ENCODE measurements at places on chromosomes 4 and X.
A peak's percentile ranks its signal among the peaks of the same experiment; 100 is the strongest.

- no peak for DNase-seq
These were observed 83.2 kb upstream of the FAT1 start for GRCh38 chr4:186806679-186807421.

GRCh38 chr4:113756005-113756410 is 5.5 kb downstream of the CAMK2D start:
- no peak for DNase-seq

GRCh38 chrX:25011589-25012432 is 4.0 kb downstream of the ARX start:
- DNase-seq = no peak

DNA sequence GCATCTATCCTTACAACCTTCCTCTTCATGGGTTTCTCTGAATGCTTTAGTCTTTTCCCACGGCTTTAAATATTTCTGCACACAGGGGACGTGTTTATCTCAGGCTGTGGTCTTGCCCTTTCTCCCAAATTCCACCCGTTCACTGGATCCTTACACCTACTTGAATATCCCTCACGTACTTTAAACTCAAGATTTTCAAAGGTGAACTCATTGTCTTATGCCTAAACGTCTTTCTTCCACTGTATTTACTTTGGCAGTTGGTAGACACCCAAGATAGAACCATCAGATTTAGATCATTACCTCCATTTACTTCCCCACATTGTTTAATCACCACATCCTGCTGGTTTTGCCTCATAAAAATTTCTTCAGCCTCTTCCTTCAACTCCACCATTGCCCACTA is 269.2 kb downstream of the CBLL2 start:
- DNase-seq = no peak

DNA sequence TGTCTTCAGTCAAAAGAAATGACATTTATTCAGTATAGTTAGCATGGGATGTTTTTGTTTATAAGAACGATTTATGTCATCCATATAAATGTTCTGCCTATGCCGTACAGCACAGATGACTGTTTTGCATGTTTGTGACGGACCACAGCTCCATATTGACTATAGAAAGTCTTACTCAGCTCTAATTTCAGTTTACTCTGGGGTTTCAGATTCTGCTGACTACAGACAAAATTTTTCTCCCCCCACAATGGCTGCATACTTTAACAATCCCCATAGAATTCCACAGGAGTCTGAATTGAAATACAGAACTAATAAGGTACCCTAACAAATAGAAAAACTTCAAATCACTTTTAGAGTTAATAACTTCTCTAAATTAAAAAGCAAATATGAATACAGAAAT is 191.0 kb downstream of the SCFD2 start:
- no peak for DNase-seq

DNA sequence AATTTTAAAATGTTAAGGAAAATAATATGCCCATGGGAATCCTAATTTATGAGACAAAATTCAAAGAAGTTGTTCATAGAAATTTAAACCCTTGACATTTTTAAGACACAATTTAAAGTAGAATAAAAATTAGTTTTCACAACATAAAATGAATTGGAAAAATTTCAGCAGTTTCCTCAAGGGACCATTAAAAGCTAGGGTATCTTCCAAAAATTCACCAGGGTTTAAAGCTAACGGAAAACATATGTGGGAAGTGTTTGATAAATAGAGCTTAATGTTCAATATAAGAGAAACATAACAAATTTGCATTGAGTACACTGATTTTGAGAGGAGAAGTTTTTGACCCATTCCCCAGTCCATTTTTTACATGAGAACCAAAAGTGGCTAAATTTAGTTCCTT is 228.9 kb upstream of the TTC29 start:
- no peak for DNase-seq

DNA sequence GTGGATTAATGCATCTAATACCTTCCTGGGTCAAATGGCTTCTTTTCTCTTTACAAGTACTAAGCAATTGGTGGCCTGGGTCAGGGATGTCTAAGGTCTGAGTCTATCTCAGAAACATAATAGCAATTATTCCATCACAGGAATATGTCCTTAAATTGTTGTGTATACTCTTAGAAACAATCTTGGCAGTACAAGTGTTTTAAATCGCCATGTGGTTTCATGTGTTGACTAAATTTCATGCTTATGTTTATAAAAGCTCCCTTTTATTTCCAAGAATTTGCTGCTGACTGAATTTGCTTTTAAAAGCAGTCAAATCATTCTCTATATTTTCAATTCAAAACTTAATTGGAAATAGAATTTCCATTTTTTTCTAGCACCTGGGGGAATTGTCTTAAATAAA is 125.3 kb upstream of the PACRGL start:
- no peak for DNase-seq

DNA sequence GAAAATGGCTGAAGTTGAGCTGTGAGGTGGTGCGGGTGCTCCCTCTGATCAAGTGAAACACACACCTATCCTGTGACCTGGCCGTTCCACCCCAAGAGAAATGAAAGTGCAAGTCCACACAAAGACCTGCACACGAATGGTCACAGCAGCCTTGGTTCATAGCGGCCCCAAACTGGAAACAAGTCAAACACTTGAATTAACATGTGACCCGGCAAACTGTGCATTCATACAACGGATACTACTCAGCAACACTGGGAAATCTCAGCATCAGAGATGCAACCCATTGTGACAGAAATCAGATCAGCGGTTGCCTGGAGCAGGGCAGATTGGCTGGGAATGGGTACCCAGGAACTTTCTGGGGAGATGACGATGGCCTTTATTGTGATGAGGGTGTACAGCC is 7.6 kb downstream of the G6PD start:
- DNase-seq = no peak

DNA sequence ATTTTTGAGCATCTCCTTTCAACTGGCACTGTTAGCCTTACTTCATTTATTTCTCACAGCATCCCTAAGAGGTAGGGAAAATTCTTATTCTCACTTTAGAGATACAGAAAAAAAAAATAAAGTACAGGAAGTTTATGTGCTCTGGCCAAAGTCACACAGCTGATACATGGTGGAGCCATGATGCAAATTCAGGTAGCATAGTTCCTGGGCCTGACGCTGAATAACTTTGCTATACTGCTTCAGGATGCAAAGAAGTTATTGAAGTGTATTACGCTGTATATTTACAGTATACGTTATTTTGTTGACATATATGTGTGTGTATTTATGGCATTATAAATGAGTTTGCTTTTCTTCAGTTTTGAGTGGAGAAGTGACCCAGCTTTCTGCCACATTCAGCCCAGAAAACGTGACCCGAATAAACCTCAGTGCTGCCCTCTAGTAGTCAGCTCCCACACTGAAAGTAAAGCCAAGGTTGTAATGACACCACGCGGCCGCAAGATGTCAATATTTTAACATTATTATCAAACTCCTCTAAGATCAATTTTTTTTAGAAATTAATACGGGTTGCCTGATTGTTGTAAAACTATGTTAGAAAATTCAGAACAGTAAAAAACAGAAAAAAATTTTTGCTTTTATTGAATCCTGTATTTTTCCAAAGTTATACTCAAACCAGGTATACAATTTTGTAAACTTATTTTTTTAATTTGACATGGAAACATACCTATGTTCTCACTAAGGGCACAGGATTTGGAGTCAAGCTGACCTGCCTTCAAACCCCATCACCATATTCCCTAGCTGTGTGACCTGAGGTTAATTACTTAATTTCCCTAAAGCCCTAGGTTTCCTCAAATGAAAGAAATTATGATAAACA is 3.8 kb upstream of the GUCY2F start:
- peak; percentile 24 for DNase-seq

DNA sequence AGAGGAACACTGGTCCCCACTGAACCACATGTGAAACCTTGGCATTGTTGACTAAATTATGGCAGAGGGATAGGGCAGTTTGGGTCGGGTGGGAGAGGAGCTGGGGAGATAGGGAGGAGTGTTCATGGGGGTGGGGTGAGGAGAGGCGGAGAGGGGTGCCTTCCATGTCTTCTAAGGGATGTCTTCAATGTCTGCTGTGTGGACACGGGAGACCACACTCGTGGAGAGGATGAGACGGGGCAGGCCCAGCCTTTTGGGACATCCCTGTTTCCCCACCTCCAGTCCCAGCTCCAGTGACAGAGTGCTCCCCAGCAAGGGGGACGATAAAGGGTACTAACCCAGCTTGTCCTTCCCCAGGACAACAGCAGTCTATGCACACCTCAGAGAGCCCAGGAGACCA is 146.4 kb upstream of the MAMLD1 start:
- no peak for DNase-seq

DNA sequence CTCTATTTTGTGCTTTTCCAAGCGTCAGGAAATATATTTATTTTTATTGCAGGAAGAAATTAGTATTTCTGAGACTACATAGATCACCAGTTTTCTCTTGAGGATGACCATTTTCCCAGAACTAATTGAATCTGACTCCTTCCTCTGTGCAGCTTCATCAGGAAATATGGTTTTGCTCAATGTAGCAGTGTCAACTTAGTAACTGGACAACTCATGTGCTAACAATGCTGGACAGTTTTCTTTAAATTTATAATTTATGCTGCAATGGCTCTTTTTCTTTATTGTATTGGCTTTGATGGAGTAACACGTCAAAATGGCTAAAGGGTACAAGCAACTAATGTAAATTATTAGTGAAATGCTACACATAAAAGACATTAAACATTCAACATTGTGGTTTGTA is 531.5 kb downstream of the ANKRD50 start:
- DNase-seq = no peak

DNA sequence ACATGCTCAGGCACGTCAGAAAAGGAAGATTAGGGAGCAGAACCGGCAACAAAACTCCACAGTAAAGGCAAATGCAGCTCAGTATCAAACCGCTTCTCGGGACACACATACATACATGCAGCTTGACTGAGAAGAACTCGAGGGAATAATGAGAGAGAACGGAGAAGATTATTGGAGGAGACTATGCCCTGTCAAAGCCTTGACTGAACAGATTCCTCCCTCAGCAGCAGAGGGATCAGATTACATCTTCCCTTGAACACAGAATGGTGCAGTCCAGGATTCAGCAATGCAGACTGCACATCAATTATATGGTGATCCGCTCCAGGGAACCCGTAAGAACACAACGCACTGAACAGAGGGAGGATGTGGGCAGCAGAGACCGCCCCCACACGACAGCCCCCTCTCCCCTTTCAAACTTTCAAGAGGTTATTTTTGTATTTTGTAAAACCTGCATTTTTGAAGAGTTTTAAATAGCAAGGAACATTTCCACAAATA is 183.2 kb downstream of the FBXW7 start:
- no peak for DNase-seq

GRCh38 chr4:17921451-17921850 is 100.1 kb downstream of the LCORL start:
- DNase-seq = no peak

DNA sequence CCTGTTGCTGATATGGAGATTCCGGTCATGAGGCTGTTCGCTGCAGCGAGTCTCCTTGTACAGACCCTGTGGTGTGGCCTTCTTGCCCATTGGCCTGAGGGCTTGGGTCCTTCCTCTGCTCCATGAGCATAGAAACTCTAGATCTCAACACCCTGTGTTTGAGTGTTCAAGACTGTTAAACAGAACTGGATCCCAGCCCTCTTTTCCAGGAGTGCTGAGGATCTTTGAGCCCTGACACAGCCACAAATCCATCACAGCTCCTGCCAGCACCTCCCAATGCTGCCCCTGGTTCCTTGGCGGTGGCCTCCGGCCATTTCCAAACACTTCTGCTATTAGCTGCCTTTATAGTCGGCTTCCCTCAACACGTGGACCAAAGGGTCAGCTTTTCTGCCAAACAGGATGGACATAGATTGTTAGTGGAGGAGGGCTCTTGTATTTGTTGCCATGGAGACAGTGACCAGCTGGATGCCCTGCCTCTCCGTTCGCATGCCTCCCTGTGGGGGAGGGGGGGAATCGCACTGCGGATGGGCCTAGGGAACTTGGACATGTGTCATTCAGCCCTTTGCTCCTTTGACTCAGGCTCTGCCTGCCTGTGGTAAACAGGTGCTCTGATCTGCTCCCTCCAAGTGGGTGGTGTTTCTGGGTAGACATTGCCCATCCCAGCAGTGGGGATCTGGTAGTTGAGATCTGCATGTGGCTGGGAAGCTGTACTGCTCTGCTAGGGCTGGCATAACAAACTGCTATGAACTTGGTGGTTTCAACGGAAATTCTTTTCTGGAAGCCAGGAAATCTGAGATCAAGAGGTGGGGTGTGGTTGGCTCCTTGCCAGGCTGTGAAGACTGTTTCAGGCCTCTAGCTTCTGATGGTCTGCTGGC is 6.9 kb upstream of the WDR1 start:
- no peak for DNase-seq

DNA sequence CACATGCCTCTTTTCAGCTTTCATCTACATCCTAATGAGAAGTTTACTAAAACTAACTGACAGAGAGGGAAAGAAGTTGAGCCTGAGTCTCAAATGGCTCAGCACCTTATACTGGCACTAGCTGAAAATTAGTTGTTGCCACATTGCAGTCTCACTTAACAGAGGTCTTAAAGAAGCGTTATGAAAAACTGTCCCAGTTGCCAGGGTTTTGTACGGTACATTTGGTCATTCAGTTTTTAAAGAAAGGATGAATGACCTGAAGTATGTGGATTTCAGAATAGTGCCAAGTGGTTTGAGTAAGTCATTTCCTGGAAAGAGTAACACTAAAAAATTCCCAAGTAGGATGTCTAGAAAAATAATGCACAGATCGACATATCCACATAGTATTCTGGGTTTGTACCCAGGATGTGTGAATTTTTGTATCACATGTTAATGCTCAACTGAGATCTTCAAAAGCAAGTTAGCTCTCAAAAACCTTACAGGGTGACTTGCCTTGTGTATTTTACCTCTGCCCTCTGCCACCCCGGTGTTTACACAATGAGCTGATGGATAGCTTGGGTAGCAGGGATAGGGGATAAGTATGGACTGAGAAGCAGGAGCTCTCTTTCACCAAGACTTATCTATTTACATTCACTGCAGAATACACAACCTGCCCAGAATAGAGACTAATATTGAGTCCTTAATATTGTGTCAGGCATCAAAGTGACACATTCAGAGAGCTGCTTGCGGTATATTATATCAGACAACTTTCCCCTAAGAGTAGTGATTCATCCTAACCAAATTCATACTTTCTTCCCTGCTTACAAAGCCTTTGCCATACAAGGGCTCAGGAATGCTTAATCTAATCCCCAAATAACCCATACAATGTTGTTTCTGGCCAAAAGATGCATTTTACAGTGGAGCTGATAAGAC is 1075.7 kb upstream of the PABPC4L start:
- DNase-seq = no peak

- no peak for DNase-seq
These were observed 3.4 kb downstream of the PRPS2 start for GRCh38 chrX:12794654-12795053.

GRCh38 chr4:87007528-87008446 is 73.0 kb downstream of the AFF1 start:
- DNase-seq = no peak

GRCh38 chr4:158610790-158611189 is 60.9 kb downstream of the C4orf46 start:
- no peak for DNase-seq

GRCh38 chrX:129640737-129641136 is 14.0 kb downstream of the APLN start:
- no peak for DNase-seq

- no peak for DNase-seq
These were observed 598.7 kb upstream of the TECRL start for GRCh38 chr4:65007841-65008439.

- DNase-seq = no peak
These were observed 135.8 kb downstream of the FAAH2 start for GRCh38 chrX:57422289-57422688.

All from stimulated activated CD8-positive, alpha-beta memory T cell treated with anti-CD3 and anti-CD28 coated beads, Interleukin-15, amount 100 ng/mL, for 4 hours (primary cell).